GM23248 (cell line): ENCODE measurements at places on chromosomes 1 and 21.

GRCh38 chr1:234779160-234779538, 169.2 kb upstream of the IRF2BP2 start:
- no peaks in the 10 kb centered on the region for H3K36me3 ChIP-seq
- DNase-seq = no peak
- H3K4me1 ChIP-seq = no peaks in the 10 kb centered on the region

DNA sequence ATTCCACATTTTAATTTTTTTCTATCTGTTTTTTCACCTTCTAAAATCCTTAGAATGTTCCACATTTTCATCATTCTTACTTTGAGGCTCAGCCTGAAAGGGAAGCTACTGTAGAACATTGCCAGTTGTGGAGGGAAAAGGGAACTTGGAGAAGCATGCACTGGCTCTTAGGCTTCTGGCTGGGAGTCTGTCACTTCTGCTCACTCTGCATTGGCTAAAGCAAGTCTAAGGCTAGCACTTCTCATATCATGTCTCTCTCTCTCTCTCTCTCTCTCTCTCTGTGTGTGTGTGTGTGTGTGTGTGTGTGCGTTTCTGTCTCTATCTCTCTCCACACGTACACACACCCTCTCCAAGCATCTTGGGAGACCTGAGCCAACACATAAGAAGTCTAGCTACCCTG, 49.6 kb upstream of the ADAR start:
- no peak overlapping the region for H3K27ac ChIP-seq
- H3K4me3 ChIP-seq = no peak overlapping the region
- H3K36me3 ChIP-seq = no peaks in the 10 kb centered on the region
- H3K4me1 ChIP-seq = no peaks in the 10 kb centered on the region
- H3K27me3 ChIP-seq = peaks cover 62% of the 10 kb centered on the region

DNA sequence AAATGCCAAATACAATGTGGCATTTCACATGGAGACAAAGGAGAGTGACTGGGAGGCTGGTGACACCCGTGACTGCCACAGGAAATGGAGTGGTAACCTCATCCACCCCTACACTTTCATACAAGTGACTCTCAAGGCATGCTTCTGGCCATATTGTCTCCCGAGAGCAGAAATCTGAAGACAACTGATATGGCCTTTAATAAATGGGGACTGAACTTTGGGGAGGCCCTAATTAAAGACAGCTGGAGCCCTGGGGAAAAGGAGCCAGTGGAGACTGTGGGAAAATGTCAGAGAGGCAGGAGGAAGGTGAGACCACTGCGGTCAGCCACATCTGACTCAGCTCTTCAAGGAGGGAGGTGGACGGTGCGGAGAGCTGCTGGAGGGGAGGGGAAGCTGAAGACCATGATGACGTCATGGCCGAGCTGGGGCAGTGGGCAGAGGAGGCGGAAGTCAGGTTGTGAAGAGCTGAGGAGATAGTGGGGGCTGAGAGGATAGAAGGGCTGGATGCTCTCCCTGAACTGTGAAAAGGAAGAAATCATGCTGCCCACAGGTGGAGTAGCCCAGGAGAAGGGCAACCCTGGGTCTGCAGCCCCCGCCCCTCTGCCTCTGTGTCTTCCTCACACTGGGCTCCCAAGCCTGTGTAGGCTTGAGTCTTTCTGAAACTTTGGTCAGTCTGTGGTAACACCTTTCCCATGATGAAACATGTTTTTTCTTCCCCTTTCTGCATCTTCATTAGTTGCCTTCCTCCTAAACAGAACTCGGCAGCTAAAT, 14.0 kb upstream of the NCF2 start:
- H3K4me3 ChIP-seq = no peak overlapping the region
- H3K27ac ChIP-seq = peak overlapping the region; percentile 36
- H3K4me1 ChIP-seq = peaks cover 46% of the 10 kb centered on the region
- no peaks in the 10 kb centered on the region for H3K36me3 ChIP-seq

DNA sequence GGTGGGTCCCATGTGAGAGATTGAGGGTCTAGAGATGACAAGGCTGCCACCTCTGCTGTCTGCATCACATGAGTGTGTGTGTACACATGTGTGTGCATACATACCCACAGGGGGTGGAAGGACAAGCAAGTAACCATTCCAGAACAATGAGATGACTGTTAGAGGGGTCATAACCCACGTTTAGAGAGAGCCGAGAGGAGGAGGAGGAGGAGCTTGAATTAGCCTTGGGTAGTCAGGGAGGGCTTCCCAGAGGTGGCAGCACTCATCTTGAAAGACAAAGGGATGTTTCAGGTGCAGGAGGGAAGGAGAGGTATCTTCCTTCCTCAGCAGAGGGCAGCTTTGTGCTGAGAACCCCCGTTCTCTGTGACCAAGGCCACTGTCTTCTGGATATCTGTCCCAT, 21.3 kb downstream of the TNFRSF1B start:
- H3K27ac ChIP-seq = no peak overlapping the region
- peaks cover 12% of the 10 kb centered on the region for H3K4me1 ChIP-seq
- H3K4me3 ChIP-seq = no peak overlapping the region
- H3K27me3 ChIP-seq = no peaks in the 10 kb centered on the region

- H3K27me3 ChIP-seq = peaks cover 6% of the 10 kb centered on the region; the same call in 1 of the 2 replicates
- peaks cover 3% of the 10 kb centered on the region; the same call in 1 of the 2 replicates for H3K4me1 ChIP-seq
- peak overlapping the region; percentile 56 for H3K4me3 ChIP-seq
- DNase-seq = peak; percentile 87
- H3K27ac ChIP-seq = peak overlapping the region; percentile 18; the same call in 1 of the 2 replicates
Observed at GRCh38 chr1:32447469-32448185, 17.2 kb upstream of the ZBTB8B start.

DNA sequence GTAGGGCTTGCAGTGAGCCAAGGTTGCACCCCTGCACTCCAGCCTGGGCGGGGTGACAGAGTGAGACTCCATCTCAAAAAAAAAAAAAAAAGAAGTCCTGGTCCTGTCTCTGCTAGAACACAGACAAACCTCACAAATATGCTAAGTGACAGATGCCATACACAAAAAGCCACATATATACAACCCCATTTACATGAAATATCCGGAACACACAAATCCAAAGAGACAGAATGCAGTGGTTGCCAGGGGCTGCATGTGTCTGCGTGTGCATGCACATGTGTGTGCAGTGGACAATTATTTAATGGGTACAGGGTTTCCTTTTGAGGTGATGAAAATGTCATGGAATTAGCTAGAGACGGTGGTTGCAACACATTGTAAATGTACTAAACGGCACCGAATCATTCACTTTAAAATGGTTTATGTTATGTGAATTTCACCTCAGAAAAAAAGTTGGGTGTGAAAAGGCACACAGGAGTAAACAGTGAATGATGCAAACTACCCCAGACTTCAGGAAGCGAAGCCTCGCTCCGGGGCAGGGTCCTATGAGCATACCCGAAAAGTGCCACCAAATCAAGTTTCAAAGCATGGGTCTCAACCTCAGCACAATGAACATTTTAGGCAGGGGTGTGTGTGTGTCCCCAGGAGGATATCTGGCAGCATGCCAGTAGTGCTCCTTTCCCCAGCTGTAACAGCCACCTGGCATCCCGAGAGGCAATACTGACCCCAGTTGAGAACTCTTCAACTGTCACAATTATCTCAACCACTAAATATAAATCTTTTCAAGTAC, 48.3 kb downstream of the GNB1 start:
- no peaks in the 10 kb centered on the region for H3K27me3 ChIP-seq
- H3K4me1 ChIP-seq = peaks cover 40% of the 10 kb centered on the region
- DNase-seq = no peak
- H3K4me3 ChIP-seq = no peak overlapping the region
- peaks cover 5% of the 10 kb centered on the region; the same call in 1 of the 2 replicates for H3K36me3 ChIP-seq

DNA sequence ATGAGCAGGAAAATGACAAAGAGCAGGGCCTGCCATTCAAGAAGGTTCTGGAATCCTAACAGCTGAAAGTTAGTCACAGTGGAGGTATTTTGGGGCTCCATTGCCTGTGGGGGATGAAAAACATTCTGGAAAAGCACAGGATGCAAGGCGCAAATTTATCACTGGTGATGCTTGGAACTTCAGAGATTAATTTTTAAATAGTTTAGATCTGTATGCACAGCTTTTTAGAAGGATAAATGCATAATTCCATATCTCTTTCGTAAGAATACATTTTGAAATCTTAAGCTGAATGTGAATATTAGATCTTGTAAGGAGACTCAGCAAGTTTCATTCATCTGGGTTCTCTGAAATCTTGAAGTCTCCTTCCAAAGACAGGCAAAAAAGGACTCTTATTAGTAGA, at the start of gene OR11L1:
Gene OR11L1, minus strand, starts transcription at position 101 of the 400 bp plus-strand sequence. Its CDS starts 0 bp downstream, at position 101.
- H3K27me3 ChIP-seq = no peaks in the 10 kb centered on the region
- H3K4me1 ChIP-seq = no peaks in the 10 kb centered on the region
- no peak for DNase-seq
- no peaks in the 10 kb centered on the region for H3K36me3 ChIP-seq
- H3K4me3 ChIP-seq = no peak within 1 kb of the TSS

- no peak overlapping the region for H3K27ac ChIP-seq
- H3K27me3 ChIP-seq = no peaks in the 10 kb centered on the region
- no peak overlapping the region for H3K4me3 ChIP-seq
- 0 out of 2 replicates have a peak, but pooled peaks cover 4% of the 10 kb centered on the region for H3K4me1 ChIP-seq
- DNase-seq = no peak
- H3K36me3 ChIP-seq = no peaks in the 10 kb centered on the region
Observed at GRCh38 chr21:27326301-27326700, 359.4 kb upstream of the ADAMTS5 start.

- DNase-seq = no peak
- H3K27ac ChIP-seq = no peak overlapping the region
- H3K4me1 ChIP-seq = no peaks in the 10 kb centered on the region
- no peaks in the 10 kb centered on the region for H3K36me3 ChIP-seq
Observed at GRCh38 chr1:177809819-177810218, 160.0 kb downstream of the SEC16B start.

GRCh38 chr21:39763272-39763970, 18.4 kb downstream of the IGSF5 start:
- H3K27ac ChIP-seq = no peak overlapping the region
- DNase-seq = no peak
- H3K4me3 ChIP-seq = no peak overlapping the region
- no peaks in the 10 kb centered on the region for H3K27me3 ChIP-seq
- no peaks in the 10 kb centered on the region for H3K4me1 ChIP-seq
- H3K36me3 ChIP-seq = no peaks in the 10 kb centered on the region

DNA sequence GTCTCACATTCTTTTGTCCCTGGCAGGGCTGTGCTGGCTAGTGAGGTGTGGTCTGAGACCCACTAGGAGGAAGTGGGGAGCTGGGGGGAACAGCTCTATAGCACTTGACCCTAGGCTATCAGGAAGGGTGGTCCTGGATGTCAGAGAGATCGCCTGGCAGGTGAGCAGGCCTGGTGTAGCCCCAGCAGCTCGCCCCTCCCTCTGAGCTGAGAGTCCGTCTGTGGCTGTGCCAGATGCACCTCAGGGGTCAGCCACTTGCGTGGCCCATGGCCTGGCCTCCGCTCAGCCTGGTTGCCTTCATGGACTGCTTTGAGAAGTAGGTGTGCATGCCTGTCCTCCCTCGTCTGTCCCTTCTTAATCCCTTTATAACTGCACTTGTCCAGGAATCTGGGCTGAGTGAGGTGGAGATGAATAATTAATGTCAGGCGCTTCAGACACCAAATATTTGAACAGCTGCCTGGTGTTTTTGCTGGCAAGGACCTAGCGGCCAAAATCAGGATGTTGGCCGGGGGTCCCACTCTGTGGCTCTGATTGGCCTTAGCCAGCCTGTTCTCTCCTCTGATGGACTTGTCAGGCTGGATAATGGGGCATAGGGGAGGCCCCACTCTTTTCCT, 30.5 kb downstream of the TMEM53 start:
- H3K4me1 ChIP-seq = peaks cover 11% of the 10 kb centered on the region
- peaks cover 6% of the 10 kb centered on the region; the same call in 1 of the 2 replicates for H3K36me3 ChIP-seq
- H3K4me3 ChIP-seq = no peak overlapping the region
- H3K27me3 ChIP-seq = no peaks in the 10 kb centered on the region

- no peaks in the 10 kb centered on the region for H3K36me3 ChIP-seq
- DNase-seq = peak; percentile 80
- no peaks in the 10 kb centered on the region for H3K4me1 ChIP-seq
- H3K27me3 ChIP-seq = no peaks in the 10 kb centered on the region
Observed at GRCh38 chr1:234478152-234478480, 863 bp downstream of the TARBP1 start.

DNA sequence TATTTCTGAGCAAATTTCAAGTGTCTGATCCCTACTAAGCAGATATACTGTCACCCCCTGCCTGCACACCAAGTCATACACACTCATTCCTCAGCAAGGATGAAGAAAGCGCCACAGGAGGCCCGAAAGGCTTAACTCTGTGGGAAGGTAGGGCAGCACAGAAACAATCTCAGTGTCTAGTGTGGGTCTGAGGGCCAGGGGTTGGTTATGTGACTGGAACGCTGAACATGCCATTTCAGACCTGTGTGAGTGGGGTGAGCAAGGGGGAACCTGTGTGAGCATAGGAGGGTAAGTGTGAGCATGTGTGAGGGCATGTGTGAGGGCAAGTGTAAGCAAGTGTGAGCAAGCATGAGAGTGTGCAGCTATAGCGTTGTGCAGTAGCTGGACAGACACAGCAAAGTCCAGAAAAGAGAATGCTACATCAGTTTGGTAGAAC, 6.2 kb downstream of the ITPKB start:
- H3K27me3 ChIP-seq = no peaks in the 10 kb centered on the region
- H3K4me1 ChIP-seq = no peaks in the 10 kb centered on the region
- DNase-seq = no peak
- no peak overlapping the region for H3K27ac ChIP-seq
- H3K4me3 ChIP-seq = no peak overlapping the region

DNA sequence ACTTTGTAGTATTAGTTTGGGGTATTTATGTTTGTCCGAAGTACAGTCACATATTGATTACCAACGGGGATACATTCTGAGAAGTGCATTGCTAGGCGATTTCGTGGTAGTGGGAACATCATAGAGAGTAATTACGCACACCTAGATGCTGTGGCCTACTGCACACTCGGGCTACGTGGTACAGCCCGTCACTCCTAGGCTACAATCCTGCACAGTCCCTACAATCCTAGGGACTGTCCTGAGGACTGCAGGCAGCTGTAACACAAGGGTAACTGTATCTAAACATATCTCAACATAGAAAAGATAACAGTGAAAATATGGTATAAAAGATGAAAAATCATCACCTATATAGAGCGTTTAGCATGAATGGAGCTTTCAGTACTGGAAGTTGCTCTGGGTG, 18.6 kb downstream of the EXOC8 start:
- H3K27me3 ChIP-seq = no peaks in the 10 kb centered on the region
- H3K4me3 ChIP-seq = no peak overlapping the region
- H3K4me1 ChIP-seq = no peaks in the 10 kb centered on the region; the same call in 1 of the 2 replicates
- DNase-seq = no peak

DNA sequence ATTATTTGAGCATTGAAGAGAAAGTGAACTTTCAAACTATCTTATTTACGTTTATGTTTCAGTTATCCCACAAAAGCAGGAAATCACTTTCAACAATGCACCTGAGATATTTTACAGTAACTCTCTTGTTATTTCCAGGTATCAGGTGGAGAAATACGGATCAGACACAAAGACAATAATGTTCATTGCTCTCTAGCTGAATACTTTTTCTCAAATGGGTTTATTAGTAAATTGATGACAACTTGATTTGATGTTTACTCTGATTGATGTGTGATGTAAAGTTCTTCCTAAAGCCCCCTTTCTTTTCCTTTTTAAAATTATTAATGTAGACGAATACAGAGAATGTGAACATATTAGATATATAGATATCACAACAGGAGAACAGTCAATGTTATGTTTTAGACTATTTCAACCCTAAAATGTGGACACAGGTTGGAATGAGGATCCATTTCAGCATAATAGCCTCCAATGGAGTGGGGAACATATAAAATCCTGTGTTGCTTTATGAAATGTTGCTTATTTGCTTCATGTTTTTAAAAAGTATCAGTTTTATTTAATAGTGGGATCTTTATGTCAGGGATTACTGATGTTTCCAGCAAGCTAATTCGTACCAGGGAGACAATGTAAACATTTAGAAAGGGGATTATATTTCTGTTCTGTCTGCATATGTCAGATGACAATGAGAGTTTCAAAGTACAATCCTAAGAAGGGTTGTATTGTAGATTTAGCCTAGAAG, 1522.3 kb upstream of the TPTE start:
- no peaks in the 10 kb centered on the region for H3K27me3 ChIP-seq
- no peak overlapping the region for H3K4me3 ChIP-seq
- no peak overlapping the region for H3K27ac ChIP-seq
